ENCODE measurements at places on chromosomes 7 and 10. TPM values are rescaled to one million over a fixed set of nuclear protein-coding genes. Genes with fewer than 3 reads are reported as not detected.

TECTB gene
- polyA plus RNA-seq: not detected

SLC26A5 gene
- polyA plus RNA-seq: not detected

DGKI gene
- polyA plus RNA-seq: 1.9 TPM

SH2B2 gene
- polyA plus RNA-seq: 4.1 TPM

SERPINE1 gene
- 1.2 TPM for polyA plus RNA-seq

RSPH10B gene
- polyA plus RNA-seq: 0.75 TPM

TFPI2 gene
- 15.0 TPM for polyA plus RNA-seq

CPXM2 gene
- 5.4 TPM for polyA plus RNA-seq

OR2A14 gene
- polyA plus RNA-seq: not detected

TMEM236 gene
- polyA plus RNA-seq: 0.19 TPM

PALD1 gene
- 9.6 TPM for polyA plus RNA-seq

All from right renal cortex interstitium (tissue), 3 donors.